ENCODE measurements at places on chromosomes 13 and 19.
A peak's percentile ranks its signal among the peaks of the same experiment; 100 is the strongest.

DNA sequence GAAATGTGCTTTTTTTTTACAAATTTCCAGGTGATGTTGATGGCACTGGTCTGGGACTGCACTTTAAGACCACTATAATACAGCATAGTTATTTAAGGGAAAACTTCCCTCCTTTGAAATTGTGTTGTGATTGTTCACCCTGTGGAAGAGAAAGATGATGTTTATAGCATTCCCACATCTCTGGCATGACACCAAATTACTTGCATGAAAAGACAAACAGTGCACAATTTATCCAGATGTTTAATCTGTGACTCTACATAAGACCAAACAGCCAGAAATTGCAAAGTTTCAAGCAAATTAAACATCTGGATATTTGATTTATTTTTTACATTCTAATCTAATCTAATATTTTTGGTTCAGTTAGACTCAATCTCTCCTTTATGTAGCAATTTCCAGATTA is 51.6 kb downstream of the UFM1 start:
- no peak for DNase-seq

DNA sequence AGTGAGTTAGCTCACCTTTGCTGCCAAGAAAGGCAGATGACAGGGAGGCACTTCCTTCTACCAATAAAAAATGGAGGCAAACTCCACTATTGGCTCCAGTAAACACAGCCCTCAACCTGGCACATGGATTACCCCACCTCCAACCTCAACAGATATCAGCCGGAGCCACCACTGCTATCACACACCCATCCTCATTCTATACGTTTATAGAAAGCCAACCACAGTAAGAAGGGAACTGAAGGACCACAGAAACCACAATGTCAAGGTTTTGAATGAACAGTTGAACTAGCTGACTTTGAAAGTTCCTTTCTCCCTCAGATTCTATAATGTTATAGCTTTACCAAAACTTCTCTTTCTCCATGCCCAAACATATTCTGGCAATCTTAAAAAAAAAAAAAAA is 526.2 kb downstream of the UQCRFS1 start:
- no peak for DNase-seq

DNA sequence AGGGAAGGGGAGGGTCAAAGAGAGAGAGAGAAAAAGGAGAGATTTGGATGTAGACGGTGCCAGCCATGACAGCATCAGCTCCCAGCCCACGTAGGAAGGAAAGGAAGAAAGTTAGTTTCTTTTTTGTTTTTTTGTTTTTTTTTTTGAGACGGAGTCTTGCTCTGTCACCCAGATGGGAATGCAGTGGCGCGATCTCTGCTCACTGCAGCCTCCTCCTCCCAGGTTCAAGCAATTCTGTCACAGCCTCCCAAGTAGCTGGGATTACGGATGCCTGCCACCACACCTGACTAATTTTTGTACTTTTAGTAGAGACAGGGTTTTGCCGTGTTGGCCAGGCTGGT is 27.6 kb downstream of the ELL start:
- no peak for DNase-seq

GRCh38 chr13:105783261-105783660 is 752.2 kb downstream of the EFNB2 start:
- no peak for DNase-seq

- no peak for DNase-seq
These were observed 555.9 kb downstream of the DIAPH3 start for GRCh38 chr13:59607780-59608233.

DNA sequence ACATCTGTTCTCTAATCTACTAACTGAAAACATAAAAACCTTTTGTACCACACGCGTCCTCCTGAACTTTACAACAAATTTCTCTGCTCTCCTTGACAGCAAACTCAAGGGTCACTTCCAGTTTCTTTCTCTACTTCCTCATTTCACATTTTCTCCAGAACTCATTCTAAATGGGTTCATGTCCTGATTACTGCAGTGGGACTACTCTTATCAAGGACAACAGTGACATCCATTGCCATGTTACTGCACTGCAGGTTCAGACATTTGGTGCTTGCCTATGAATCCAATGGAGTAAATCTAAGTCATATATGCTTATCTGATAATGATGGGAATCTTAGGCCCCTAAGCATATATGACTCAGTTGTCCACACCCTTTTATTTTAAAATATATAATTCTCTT is 35.3 kb downstream of the FPR3 start:
- no peak for DNase-seq

GRCh38 chr13:52022356-52022755 is 2.1 kb upstream of the UTP14C start:
- DNase-seq = no peak

DNA sequence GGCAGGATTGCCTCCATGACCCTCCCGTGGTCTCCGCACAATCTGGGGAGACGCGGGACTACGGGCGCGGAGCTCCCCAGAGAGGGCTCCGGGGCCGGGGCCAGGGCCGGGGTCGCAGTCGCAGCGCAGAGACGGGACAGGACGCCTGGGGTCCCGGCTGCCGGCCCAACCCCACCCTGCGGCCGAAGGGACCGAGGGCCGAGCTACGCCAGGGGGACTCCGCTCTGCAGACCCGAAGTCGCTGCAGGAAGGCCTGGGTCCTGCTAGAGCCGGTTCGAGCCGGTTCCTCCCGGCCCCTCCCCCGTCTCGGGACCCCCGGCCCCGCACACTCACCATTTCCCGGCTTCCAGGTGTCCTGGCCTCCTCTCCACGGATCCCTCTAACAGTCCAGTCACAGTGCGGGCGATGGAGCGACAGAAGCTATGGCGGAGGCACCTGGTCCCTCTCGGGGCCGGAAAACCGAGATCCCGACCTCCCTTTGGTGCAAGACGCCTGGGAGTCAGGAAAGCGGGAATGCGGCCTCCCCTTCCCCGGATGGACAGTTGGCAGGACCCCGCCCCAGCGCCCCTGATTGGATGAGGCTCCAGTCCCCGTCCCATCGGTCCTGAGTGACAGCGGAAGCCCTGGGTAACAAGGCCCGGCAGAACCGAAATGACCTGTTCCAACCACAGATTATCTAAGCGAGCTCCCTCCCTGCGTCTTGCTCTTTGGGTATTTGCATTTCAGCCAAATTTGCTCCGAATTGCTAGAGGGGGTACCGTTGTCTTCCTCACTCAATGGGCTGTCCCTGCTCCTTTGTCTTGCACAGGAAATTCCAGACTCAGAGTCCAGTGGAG is at the start of gene ZNF625:
TSS of gene ZNF625 (minus strand) at position 512 of the 836 bp plus-strand sequence. CDS start at position 336, 176 bp downstream.
- no peak for DNase-seq

DNA sequence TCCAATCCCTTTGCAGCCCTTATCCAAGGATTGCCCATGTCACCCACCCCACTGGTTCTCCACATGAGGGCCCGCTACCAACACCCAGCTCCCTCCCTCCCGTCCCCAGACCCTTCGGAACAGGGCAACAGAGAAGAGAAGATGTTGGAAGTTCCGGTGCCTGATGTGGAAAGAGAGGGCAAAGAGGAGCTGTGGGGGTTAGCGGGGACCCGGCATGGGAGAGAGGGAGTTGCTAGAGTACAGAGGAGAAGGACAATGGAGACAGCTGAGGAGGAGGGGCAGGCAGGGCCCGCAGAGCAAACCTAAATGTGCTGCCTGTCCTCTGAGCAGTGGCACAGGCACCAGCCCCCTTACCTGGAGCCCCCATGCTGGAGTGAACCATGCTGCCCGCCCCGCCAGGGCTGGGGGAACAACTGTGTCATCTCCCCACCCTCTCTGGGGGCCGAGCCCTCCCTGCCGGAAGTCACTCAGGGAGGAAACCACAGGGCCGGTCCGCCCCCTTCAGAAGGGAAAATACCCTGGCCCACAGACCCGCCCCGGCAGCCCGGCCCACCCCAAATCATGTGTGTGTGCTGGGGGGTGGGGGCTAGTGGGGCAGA is at the start of gene POU2F2:
TSS of gene POU2F2 (minus strand) at position 417 of the 599 bp plus-strand sequence. CDS start at position 382, 35 bp downstream.
- peak; percentile 73 for DNase-seq

GRCh38 chr13:32419862-32420261 is 8.1 kb downstream of the N4BP2L1 start:
- DNase-seq = no peak

GRCh38 chr19:27851543-27852060 is 1361.3 kb downstream of the UQCRFS1 start:
- DNase-seq = no peak

DNA sequence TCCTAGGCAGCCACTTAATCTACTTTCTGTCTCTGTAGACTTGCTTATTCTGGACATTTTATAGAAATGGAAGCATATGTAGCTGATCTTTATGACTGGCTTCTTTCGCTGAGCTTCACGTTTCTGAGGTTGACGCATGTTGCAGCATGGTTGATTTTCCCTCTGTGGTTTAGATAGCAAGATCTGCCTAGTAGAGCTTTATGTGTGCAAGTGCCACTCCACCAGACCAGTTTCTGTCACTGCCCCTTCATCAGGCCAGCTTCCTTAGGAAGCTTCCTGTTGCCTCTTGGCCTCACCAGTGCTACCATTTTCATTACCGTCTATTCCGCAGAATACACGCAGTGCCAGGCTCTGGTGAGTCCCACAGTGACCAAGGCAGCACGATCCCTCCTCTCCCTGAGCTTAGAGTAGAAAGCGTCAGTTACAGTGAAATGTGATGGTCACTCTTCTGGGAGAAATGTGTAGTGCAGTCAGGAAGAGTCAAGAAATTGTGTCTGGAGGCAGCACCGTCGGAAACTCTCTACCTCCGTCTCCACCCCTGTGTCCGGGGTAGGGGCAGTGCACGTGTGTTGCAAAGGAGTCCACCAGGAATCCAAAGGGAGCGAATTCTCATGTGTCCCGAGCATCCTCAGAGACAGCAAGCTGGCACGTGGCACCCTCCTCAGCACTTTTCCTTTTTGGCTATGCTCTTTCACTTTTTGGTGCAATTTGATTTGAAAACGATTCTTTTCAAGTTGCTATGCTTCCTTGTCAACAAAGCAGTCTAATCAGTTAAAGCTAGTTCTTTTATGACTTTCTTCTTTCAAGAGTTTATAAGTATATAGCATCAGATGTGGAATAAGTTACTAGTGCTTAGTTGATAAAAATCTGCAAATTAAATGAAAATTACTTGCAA is 45.4 kb upstream of the GPR183 start:
- no peak for DNase-seq

DNA sequence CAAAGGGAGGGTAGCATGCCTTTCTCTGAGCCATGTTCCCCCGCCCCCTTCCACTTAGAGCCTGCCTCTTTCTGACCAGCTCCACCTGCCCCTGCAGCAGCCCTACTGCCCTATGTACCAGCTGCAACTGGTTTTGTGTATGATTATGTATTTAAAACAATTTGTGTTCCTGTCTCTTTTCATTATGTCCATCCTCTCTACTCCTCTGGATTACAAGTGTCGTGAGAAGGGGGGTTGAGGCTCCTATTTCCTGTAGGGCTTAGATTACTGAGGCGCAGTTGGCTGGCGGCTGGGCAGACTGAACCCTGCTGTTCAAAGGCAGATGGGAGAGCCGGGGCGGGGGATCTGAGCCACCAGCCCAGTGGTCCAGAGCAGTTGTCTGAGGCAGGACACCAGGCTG is 213.3 kb downstream of the KCNRG start:
- DNase-seq = no peak

DNA sequence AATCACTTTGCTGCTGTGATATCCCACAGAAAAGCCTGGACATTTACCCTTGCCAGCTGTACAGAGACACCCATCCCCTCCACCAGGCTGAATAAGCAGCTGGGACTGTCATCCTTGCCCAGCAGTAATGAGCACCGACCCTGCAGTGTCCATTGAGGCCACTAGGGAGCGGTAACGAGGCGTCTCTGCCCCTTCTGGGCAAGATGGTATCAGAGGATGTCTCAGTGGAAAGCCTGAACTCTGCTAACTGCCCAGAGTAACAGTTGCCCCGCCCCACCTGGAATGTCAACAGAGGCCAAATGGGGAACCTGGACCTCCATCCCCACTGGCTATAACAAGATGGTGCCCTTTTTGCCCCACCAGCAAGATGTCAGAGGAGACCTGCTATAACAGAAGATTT is 22.8 kb upstream of the CEACAM20 start:
- no peak for DNase-seq

- DNase-seq = no peak
These were observed 12.3 kb downstream of the CIB3 start for GRCh38 chr19:16160943-16161560.

- no peak for DNase-seq
These were observed 109.3 kb upstream of the MLNR start for GRCh38 chr13:49110913-49111170.

DNA sequence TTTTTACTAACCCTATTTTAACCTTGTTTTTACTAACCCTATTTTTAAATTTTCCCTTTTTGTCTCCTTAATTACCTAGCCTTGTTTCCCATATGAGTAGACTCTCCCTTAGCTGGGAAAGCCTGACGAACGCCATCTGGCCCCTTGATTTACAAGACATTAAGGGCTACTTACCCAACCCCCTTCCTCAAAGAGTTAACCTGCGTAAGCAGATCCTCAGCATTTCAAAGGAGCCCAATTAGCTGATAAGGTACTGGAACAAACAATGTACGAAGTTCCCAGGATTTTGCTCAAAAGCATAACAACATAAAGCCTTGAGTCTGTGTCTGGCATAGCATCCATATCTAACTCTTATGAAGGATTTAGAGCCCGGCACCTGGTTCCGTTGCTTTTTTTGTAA is 4.7 kb upstream of the MVB12A start:
- DNase-seq = no peak

GRCh38 chr13:25528266-25528665 is 156.5 kb downstream of the ATP8A2 start:
- DNase-seq = no peak

DNA sequence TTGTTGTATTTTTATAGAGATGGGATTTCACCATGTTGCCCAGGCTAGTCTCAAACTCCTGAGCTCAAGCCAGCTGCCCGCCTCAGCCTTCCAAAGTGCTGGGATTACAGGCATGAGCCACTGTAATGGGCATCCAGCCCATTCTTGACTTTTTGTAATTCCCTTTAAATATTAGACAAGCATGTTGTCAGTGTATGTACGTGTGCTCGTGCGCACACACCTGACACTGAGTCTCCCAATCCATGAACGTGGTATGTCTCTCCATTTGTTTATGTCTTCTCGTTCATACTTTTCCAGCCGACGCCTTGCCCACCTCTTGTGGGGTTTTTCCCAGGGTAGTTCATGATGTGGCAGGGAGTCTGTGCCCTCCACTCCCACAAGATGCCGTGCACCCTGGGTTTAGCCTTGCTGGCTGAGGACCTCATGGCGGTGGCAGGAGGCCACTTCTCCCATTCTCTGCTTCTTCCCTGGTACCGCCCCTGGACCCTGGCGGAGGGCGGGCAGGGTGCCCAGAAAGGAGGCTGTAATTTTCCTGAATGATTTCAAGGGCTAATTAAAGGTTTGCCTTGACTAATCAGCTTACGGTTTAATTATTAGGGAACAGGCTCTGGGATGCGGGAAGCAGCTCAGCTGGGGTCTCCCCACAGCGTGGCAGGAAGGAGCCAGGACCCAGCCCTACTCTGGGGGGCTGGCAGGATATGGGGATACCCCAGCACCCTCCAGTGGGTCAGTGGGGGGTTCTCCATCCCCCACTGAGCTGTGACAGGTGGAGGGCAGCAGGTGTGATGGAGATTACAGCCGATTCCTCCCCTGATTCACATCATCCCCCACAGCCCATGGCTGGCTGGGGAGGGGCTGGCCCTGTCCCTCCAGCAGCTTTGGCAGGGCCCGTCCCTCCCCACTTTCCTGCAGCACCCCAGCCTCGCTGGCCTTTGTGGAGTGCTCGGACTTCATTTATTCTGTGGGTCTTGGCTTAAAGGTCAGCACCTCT is 12.9 kb downstream of the PAK4 start:
- no peak for DNase-seq

- DNase-seq = no peak
These were observed 258.5 kb downstream of the FGF9 start for GRCh38 chr13:21929400-21929799.

- DNase-seq = no peak
These were observed 213.2 kb upstream of the EDNRB start for GRCh38 chr13:78131811-78132210.

All from stimulated activated CD8-positive, alpha-beta memory T cell treated with anti-CD3 and anti-CD28 coated beads, Interleukin-7, amount 100 ng/mL, for 1 hour (primary cell).